ENCODE measurements at places on chromosomes 2 and 18. TPM values are rescaled to one million over a fixed set of nuclear protein-coding genes. Genes with fewer than 3 reads are reported as not detected.

The IL1R2 gene
- total RNA-seq, result 0.81 TPM

DNA sequence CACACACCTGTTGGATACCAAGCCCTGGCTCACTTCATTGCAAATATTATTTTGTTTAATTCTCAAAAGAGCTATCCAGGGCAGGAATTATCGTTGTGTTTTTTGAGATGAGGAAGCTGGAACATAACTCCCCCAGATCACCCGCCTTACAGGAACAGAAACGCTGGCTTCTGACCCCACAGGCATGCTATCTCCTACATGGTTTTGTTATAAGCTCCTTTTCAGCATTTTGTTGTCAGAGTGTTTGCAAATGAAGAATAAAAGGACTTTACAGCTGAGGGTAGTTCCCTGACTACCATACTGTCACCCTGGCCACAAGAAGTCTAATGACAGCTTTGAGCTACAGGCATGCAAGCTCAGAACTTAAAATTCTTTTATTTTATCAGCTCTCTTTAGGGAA, 62.0 kb upstream of the MRPS9 start:
- H3K27me3 ChIP-seq, result no peaks in the 10 kb centered on the region
- no peaks in the 10 kb centered on the region for H3K4me1 ChIP-seq
- no peak overlapping the region for H3K27ac ChIP-seq
- no peaks in the 10 kb centered on the region for H3K36me3 ChIP-seq

The EHBP1 gene
- total RNA-seq, result 23.2 TPM

- no peaks in the 10 kb centered on the region for H3K27me3 ChIP-seq
- peaks cover 4% of the 10 kb centered on the region for H3K4me1 ChIP-seq
- no peak overlapping the region for H3K4me3 ChIP-seq
- peak; percentile 9 for DNase-seq
- no peak overlapping the region for H3K27ac ChIP-seq
These were observed 21.6 kb downstream of the MROH2A start for GRCh38 chr2:233799716-233800115.

GRCh38 chr2:164850235-164850634, 8.6 kb upstream of the COBLL1 start:
- H3K36me3 ChIP-seq, result no peaks in the 10 kb centered on the region
- no peak overlapping the region for H3K4me3 ChIP-seq
- no peaks in the 10 kb centered on the region for H3K4me1 ChIP-seq

DNA sequence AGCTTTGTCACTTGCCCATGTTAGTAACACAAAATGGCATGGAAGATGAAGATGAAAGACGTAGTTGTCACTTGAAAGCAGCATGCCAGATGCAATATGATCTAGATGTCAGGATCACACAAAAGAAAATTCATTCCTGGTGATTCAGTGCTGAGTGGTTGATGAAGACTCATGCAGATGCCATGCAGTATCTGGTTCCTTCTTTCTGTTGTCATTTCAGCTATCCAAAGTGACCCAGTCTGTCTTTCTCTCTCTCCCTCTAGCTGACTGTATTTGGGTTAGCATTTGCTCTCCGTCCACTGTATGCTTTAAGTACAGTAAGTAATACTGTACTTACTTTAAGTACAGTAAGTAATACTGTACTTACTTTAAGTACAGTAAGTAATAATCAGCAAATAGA, 50.4 kb downstream of the TTN start:
- H3K4me1 ChIP-seq, result no peaks in the 10 kb centered on the region
- H3K4me3 ChIP-seq, result no peak overlapping the region
- no peaks in the 10 kb centered on the region for H3K36me3 ChIP-seq
- no peak overlapping the region for H3K27ac ChIP-seq
- H3K27me3 ChIP-seq, result no peaks in the 10 kb centered on the region
- no peak for DNase-seq

- no peak for DNase-seq
- H3K36me3 ChIP-seq, result no peaks in the 10 kb centered on the region
- peaks cover 14% of the 10 kb centered on the region for H3K27me3 ChIP-seq
These were observed 121.2 kb upstream of the TANK start for GRCh38 chr2:161039071-161039470.

- H3K27ac ChIP-seq, result no peak overlapping the region
- no peak overlapping the region for H3K4me3 ChIP-seq
- H3K36me3 ChIP-seq, result no peaks in the 10 kb centered on the region
These were observed 206.5 kb upstream of the NT5C1B start for GRCh38 chr2:18795906-18796305.

GRCh38 chr18:79684283-79684631, 4.7 kb downstream of the CTDP1 start:
- H3K4me1 ChIP-seq, result peaks cover 71% of the 10 kb centered on the region
- no peaks in the 10 kb centered on the region for H3K27me3 ChIP-seq
- H3K4me3 ChIP-seq, result no peak overlapping the region
- DNase-seq, result no peak
- H3K27ac ChIP-seq, result no peak overlapping the region
- H3K36me3 ChIP-seq, result peaks cover 42% of the 10 kb centered on the region

GRCh38 chr2:18792226-18792629, 202.9 kb upstream of the NT5C1B start:
- no peak for DNase-seq
- no peaks in the 10 kb centered on the region for H3K27me3 ChIP-seq
- H3K27ac ChIP-seq, result no peak overlapping the region
- H3K4me3 ChIP-seq, result no peak overlapping the region
- no peaks in the 10 kb centered on the region for H3K36me3 ChIP-seq

GRCh38 chr2:185857691-185858090, 119.1 kb downstream of the FSIP2 start:
- no peak overlapping the region for H3K4me3 ChIP-seq
- no peaks in the 10 kb centered on the region for H3K36me3 ChIP-seq
- no peaks in the 10 kb centered on the region for H3K4me1 ChIP-seq
- H3K27me3 ChIP-seq, result no peaks in the 10 kb centered on the region
- H3K27ac ChIP-seq, result no peak overlapping the region

DNA sequence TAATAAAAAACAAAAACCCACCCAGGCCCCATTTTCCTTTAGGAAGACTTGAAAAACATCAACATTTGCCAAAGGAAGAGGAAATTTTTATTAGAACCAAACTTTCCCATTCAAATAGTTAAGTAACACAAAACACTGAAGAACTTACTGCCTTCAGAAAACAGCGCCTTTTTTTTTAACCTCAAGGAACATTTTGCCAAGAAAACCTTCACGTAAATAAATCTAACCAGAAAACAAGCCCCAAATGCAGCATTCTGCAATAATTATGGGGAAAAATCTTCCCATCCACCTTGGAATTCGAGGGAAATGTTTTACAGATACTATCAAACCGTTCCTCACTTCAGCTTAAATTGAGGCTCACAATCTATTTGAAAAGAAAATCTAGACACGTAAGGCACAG, 56.4 kb downstream of the ACVR1 start:
- DNase-seq, result no peak
- H3K4me1 ChIP-seq, result peaks cover 6% of the 10 kb centered on the region
- no peak overlapping the region for H3K27ac ChIP-seq

- H3K36me3 ChIP-seq, result no peaks in the 10 kb centered on the region
- no peak overlapping the region for H3K27ac ChIP-seq
- no peak for DNase-seq
- H3K27me3 ChIP-seq, result no peaks in the 10 kb centered on the region
These were observed 122.1 kb downstream of the TMEM247 start for GRCh38 chr2:46601328-46601963.

- H3K4me3 ChIP-seq, result no peak overlapping the region
- no peaks in the 10 kb centered on the region for H3K27me3 ChIP-seq
- no peak for DNase-seq
- H3K27ac ChIP-seq, result peak overlapping the region; percentile 42
These were observed 14.4 kb upstream of the REL start for GRCh38 chr2:60867007-60867406.

GRCh38 chr2:36478332-36478738, 119.6 kb downstream of the FEZ2 start:
- H3K27me3 ChIP-seq, result no peaks in the 10 kb centered on the region
- no peak for DNase-seq
- H3K4me1 ChIP-seq, result no peaks in the 10 kb centered on the region
- no peak overlapping the region for H3K27ac ChIP-seq
- H3K36me3 ChIP-seq, result peaks cover 20% of the 10 kb centered on the region

GRCh38 chr2:9050122-9050809, 46.8 kb upstream of the MBOAT2 start:
- no peak overlapping the region for H3K4me3 ChIP-seq
- H3K4me1 ChIP-seq, result no peaks in the 10 kb centered on the region
- no peaks in the 10 kb centered on the region for H3K36me3 ChIP-seq
- no peak for DNase-seq

The SIGLEC15 gene
- not detected for total RNA-seq

The CPLX4 gene
- total RNA-seq, result not detected

- no peak overlapping the region for H3K27ac ChIP-seq
- H3K27me3 ChIP-seq, result peaks cover 25% of the 10 kb centered on the region
- no peak for DNase-seq
- no peaks in the 10 kb centered on the region for H3K36me3 ChIP-seq
- no peaks in the 10 kb centered on the region for H3K4me1 ChIP-seq
These were observed 210.6 kb downstream of the TFCP2L1 start for GRCh38 chr2:121074293-121074932.

The SRD5A2 gene
- not detected for total RNA-seq

DNA sequence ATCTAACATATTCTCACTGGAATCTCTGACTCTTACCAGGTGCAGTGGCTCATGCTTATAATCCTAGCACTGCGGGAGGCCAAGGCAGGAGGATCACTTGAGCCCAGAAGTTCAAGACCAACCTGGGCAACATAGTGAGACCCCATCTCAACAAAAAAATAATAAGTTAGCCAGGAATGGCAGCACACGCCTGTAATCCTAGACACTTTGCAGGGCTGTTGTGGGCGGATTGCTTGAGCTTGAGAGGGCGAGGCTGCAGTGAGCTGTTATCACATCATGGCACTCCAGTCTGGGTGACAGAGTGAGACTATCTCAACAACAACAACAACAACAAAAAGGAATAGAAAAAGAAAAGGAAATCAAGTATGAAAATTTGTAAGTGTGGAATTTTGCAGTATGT, 306.5 kb upstream of the CYP26B1 start:
- H3K4me3 ChIP-seq, result no peak overlapping the region
- DNase-seq, result no peak
- H3K4me1 ChIP-seq, result no peaks in the 10 kb centered on the region
- no peaks in the 10 kb centered on the region for H3K36me3 ChIP-seq

- no peaks in the 10 kb centered on the region for H3K36me3 ChIP-seq
- H3K27ac ChIP-seq, result no peak overlapping the region
- H3K27me3 ChIP-seq, result peaks cover 6% of the 10 kb centered on the region
- no peak overlapping the region for H3K4me3 ChIP-seq
- peaks cover 3% of the 10 kb centered on the region for H3K4me1 ChIP-seq
These were observed 26.7 kb downstream of the CYP27C1 start for GRCh38 chr2:127193164-127193966.

DNA sequence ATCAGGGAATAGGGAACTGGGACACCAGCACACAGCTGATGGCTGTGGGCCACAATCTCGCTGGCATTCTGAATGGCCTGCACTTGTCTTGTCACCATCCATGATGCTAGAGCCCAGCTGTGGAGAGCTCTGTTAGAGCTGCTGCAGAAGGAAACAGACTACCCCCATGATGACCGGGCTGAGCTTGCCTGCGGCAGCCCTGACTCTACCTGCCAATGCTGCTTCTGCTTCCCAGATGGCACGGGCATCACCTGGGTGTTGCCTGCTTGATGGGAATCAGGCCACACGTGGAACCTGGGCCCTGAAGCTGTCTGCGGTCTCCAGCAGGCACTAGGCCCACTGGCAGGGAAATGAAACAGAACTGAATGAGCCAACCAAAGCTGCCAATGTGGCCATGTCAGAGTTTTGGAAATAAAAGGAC, 11.2 kb upstream of the DAW1 start:
- no peaks in the 10 kb centered on the region for H3K36me3 ChIP-seq
- no peak for DNase-seq
- no peaks in the 10 kb centered on the region for H3K27me3 ChIP-seq
- H3K4me3 ChIP-seq, result no peak overlapping the region
- no peak overlapping the region for H3K27ac ChIP-seq

DNA sequence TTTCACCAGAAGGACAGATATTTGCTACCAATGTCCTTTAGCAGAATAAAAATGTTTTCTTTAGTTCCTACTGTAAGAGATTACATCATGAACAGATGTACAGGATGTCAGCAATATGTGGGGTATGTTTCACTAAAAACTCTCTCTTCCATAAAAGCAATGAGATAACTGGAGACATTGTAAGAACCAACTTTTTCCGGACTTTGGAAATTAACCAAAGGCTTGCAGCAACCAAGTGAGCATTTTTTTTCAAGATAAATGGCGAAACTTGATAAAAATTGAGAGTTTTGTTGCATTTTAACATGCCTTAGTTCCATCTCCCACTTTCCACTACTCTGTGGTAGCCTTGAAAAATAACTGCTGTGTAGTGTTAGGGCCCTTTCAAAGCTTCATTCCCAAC, 429.8 kb upstream of the CDH2 start:
- no peak for DNase-seq
- H3K27ac ChIP-seq, result no peak overlapping the region
- no peaks in the 10 kb centered on the region for H3K27me3 ChIP-seq
- no peak overlapping the region for H3K4me3 ChIP-seq
- H3K36me3 ChIP-seq, result no peaks in the 10 kb centered on the region
- H3K4me1 ChIP-seq, result no peaks in the 10 kb centered on the region

The MAP2 gene
- total RNA-seq, result not detected

DNA sequence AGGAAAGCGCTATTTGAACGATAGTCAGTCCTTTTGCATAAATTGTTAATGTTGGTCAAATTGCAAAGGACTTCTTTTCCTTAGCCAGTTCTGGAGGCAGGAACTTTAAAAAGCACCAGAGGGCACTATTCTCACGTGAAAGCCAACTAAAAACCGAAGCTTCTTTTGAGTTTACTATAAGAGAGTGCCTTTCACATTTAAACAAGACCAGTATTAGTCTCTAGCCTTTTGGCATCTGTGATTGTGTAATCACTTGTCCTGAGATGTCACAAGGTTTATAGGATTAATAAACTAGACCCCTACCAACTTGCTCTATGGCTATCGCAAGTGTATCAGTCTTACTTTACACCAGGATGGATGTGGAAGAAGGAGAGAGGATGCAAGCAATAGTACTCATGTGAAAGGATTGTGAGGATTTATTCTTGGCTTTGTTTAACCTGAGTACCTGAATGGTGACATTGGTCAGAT, 14.4 kb upstream of the STAT4 start:
- peaks cover 12% of the 10 kb centered on the region for H3K4me1 ChIP-seq
- no peak for DNase-seq
- no peaks in the 10 kb centered on the region for H3K36me3 ChIP-seq
- H3K27me3 ChIP-seq, result peaks cover 11% of the 10 kb centered on the region
- no peak overlapping the region for H3K4me3 ChIP-seq
